ENCODE measurements at places on chromosomes 7 and 10. TPM values are rescaled to one million over a fixed set of nuclear protein-coding genes. Genes with fewer than 3 reads are reported as not detected.

DNA sequence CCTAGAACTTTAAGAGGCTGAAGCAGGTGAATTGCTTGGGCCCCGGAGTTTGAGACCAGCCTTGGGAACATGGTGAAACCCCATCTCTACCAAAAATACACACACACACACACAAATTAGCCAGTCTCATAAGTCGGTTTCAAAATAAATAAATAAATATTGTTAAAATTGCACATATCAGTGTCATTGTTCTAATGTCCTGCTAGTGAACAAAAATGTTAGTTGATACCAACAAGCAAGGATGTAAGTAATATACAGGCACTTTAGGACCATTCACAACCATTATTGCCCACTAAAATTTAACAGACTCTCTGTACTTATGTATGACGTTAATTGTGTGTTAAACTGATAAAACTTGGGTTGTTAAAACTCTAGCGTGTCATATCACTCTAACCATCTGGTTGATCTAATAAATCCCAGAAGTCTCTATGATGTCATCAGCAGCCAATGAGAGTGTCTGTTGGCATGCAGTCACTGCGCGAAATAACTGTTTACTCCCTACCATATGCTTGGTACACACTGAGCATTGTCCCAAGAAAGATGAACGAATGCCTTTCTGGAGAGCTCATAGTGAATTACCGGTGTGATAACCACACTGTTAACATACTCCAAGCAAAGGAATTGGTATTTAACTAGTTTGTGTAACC, 30.4 kb upstream of the OTUD1 start:
- DNase-seq = no peak

DNA sequence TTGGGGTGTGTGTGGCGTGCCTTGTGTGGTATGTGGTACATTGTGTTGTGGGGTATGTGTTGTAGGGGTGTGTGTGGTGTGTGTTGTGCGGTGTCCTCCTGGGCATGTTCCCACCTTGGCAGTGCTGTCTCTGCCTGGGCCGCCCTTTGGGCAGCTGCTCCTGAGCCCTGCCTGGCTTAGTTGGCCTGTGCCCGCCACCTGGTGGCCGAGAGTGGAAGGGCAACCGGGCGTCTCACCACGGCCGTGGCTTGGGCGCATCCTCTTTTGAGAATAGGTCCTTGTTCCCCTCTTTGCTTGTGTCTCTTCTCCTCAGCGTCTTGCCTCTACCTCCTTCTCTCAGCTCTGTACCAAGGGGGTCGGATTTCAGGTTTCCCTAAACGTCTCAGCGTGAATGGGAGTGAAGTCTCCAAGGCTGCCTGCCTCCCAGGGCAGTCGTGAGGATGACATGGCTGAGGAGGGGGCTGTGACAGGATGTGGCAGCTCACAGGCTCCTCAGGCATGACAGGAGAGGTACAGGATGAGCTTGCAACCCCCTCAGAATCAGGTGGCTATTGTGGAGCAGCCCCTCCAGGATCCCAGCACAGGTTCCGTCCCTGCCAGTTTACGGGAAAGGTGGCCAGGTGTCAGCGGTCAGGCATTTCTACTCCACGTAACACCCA, 98.4 kb upstream of the PODXL start:
- peak; percentile 93 for DNase-seq

DNA sequence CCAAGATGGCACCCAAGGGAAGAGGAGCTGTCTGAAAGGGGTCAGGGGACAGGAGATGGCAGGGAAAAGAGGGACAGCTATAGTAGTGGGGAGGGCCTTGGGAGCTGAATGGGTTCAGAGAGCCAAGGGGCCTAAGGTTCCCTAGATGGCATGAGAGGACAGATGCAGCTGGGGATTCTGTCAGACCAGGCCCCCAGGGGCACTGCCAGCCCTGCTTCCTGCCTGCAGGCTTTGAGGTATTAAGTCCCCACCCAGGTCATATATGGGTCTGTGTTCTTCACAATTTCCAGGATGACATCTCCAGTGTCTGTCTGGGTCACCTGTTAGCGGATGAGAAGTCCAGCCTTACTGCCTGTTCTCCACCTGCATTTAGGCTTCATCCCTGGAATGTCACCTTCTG, 56.7 kb downstream of the NEURL1 start:
- DNase-seq = no peak

- no peak for DNase-seq
These were observed 6.3 kb downstream of the CAMK2G start for GRCh38 chr10:73867871-73868631.

Gene GPR15LG
- not detected for total RNA-seq

- DNase-seq = no peak
These were observed 49.1 kb downstream of the GRB10 start for GRCh38 chr7:50733552-50733951.

- no peak for DNase-seq
These were observed 54.8 kb downstream of the CADPS2 start for GRCh38 chr7:122831436-122831835.

DNA sequence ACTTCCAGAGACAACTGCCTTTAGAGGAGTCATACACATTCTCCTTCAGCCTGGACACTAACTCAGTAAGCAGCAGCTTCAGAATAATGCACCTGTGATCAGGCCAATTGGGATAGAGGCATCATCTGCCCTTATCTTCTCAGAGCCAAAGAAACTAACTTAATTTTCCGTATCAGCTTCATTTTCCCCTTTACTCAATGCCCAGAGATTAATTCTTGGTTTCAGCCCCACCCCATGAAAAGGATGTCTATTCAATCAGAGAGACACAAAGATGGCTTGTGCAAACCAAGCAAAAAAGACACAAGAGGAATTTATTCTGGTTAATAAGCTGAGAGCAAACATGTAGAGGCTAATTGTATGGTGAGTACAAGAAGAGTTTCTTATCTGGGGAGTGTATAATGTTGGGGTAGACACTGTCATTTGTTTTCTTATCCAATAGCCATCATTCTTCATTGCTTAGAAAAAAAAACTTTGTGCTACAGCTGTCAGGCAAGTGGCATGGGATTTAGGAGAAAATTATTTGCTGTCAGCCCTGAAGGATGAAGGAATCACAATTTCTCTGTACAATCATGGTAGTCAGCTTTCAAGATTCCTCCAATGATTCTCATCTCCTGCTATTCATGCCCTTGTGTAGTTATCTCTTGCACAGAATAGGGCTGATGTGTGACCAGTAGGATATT, 38.7 kb upstream of the CCSER2 start:
- DNase-seq = no peak

DNA sequence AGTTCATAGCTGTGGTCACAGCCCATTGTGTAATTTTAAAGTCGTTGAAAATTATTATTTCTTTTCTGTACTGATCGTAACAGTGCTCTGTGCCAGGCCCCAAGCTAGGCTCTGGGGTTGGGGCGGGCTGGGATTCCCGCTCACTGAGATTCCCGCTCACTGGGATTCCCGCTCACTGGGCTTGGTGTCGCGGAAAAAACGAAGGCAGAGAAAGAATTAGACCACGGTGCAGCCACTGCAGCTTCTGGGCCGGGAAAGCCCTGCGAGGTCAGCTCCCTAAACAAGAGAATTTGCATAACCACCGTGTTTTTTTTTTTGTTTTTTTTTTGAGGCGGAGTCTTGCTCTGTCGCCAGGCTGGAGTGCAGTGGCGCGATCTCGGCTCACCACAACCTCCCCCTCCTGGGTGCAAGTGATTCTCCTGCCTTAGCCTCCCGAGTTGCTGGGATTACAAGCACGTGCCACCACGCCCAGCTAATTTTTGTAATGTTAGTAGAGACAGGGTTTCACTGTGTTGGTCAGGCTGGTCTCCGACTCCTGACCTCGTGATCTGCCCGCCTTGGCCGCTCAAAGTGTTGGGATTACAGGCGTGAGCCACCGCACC, 31.2 kb downstream of the FOXK1 start:
- DNase-seq = no peak

- no peak for DNase-seq
These were observed 3.9 kb downstream of the GRID1 start for GRCh38 chr10:86362586-86363183.

Gene ICA1
- 33.6 TPM for total RNA-seq

Gene SFTPA1
- total RNA-seq = not detected

Gene RBP3
- 0.25 TPM for total RNA-seq

DNA sequence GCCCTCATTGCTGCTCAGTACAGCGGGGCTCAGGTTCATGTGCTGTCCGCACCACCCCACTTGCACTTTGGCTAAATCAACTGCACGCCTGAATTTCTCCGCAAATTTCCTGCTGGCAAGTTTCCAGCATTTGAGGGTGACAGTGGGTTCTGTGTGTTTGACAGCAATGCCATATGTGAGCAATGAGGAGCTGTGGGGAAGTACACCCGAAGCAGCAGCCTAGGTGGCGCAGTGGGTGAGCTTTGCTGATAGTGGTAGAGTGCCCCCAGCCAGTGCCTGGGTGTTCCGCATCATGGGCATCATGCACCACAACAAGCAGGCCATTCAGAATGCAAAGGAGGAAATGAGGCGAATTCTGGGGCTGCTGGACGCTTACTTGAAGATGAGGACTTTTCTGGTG, 103.9 kb upstream of the POT1 start:
- DNase-seq = no peak

DNA sequence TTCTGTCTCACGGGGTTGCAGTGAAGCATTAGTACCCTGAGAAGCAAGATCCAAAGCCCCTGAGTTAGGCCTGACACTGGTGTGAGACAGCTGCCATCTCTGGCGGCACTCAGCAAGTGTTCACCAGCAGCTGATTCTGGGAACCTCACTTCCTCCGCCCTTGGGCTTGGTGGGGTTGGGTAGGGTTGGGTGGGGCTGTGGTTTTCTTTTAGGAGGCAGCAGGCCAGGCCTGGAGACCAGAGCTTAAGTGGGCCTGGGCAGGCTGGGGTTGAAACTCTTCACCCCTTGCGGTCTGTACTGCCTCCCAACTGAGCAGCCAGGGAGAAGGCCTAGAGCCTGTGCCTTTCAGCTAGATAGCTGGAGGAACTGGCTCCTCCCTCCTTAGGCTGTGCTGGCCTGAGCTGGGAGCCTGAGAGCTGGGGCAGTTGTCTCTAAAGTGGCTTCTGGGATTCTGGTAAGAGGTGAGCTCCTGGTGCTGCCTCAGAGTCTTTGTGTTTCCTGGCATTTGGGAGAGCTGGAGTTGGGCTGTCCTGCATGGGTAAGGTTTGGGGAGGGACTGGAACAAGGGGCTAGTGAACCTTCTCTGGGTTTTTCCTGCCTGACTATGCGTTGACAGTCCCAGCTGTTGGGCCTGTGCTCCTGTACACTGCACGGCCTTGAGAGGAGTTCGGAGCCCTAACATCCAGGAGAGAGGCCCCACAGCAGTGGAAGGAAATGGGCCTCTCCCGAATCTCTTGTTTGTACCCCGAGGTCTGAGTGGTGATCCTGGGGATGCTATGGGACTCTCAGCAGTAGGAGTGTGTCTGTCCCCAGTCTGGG, 5.1 kb downstream of the TSPAN14 start:
- peak; percentile 62 for DNase-seq

GRCh38 chr10:104327745-104328645, 10.3 kb downstream of the ITPRIP start:
- DNase-seq = peak; percentile 76

DNA sequence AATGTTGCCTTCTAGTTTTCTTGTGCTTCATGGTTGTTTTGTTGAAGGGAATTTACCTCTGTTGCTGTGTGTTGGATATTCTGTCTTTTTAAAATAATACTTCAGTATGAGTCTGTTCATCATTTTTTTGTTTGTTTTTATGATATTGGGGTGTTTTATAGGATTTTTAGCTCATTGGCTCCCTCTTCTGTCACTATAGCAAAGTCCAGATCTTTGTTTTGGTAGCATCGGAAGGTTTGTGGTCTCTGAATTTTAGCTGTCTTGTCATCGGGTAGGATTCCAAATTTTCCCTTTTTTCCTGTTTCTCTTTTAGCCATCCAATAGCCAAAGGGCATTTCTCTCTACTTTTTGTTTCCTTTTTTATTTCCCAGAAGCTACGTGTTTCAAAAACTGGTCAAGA, 91.4 kb downstream of the EXOC4 start:
- no peak for DNase-seq

DNA sequence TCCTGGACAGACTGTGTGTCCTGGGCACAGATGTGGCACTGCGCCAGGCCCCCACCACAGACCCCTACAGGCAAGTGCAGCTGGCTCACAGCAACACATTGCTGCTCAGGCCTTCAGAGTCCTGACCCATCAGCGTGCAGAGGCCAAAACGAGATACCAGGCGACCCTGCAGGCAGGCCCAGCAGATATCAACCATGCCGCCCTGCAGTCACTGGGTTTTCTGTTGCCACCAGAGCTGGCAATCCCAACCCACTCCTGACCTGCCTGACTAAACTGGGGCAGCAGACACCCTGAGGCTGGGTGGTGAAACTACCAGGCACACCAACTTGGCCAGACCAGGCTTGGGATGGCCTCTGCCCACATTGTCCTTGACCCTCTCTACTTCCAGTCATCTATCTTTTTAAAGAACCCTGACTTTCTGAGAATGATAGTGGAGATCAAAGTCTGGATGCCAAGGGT, 20.3 kb downstream of the ZCCHC24 start:
- DNase-seq = no peak

Gene CYP3A4
- 1.8 TPM for total RNA-seq

DNA sequence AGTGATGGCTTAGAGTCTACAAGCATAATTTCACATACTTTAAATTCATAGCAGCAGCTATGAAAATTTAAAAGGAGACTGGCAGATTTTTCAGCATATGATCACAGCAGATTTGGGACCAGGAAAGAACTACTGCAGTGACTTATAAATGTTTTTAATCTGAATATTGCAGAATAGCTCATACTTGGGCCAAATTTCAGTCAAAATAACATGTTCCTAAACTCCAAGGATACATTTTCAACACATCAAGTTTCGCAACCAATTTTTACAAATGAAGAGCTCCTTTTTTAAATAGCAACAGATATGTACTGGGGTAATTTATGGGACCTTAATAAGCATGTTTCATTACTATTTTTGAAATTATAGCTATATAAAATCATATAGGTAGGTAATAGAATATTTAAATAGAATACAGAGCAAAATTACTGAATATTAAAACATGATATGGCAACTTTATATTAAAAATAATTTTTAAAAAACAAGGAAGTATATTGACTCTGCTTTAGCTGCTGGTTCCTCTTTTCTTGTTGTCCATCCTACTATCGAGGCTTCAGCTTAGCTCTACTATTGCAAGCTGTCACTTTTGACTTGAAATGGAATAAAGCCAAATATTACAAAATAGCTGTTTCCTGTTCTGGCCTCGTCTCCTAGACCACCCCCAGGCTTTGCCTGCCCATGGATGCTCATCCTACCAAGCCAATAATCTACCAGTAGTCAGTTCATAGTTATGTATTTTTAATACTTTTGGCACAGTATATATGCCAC, 123.1 kb downstream of the NRBF2 start:
- no peak for DNase-seq

Gene GFRA1
- total RNA-seq = 17.7 TPM

- no peak for DNase-seq
These were observed 66.8 kb upstream of the CYP26C1 start for GRCh38 chr10:92993699-92994272.

DNA sequence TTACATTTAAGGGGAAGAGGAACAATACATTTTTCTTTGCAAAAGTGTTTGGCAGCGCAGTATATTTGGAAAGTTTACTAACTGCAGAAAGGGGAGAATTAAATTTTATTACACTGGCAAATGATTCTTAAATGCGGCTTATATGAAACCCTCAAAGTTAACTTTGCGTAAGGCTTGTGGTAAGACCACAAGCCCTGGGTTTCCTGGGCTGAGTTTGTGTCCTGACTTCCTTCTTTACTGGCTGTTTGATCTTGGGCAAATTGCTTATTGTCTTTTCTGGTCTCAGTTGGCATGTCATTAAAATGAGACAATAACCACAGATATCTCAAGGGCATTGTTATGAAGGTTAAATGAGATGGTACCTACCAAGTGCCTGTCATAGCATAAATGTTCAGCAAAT, 106.8 kb downstream of the GLRX3 start:
- no peak for DNase-seq

All from testis (tissue), 5 donors.